ENCODE measurements at places on chromosomes 2 and 18.

GRCh38 chr2:201972621-201973255, 60.9 kb upstream of the FZD7 start:
- no peak for DNase-seq

DNA sequence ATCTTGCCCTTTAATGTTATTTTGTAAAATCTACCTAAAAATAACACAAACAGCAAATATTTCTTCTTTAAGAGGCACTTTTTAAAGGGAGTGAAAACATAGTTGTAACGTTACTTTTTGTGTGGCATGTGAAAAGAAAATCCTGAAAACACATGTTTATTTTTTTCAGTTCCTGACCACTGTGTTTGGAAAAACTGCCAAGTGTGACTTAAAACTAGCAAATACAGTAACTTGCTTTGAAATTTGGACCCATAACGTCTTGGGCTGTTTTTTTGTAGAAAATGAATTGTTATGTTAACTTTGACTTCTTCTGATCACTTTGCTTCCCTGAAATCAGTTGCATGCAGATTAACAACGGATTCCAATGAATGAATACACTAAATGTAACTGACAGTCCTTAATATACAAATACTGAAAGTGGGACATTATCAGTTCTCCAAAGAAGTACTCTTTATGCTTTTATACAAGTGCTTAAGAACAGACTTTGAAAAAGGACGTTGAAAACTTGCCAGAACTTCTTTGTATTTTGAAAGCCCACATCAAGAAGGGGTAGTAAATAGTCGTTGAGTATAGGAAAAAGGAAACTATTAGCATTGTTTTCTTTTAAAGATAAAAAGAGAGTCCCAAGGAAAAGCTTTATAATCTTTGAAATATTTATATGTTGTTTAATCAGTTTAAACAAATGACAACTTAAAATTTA, 96.1 kb upstream of the ZEB2 start:
- no peak for DNase-seq

GRCh38 chr2:237568121-237568660, 1.8 kb downstream of the PRLH start:
- DNase-seq = no peak

DNA sequence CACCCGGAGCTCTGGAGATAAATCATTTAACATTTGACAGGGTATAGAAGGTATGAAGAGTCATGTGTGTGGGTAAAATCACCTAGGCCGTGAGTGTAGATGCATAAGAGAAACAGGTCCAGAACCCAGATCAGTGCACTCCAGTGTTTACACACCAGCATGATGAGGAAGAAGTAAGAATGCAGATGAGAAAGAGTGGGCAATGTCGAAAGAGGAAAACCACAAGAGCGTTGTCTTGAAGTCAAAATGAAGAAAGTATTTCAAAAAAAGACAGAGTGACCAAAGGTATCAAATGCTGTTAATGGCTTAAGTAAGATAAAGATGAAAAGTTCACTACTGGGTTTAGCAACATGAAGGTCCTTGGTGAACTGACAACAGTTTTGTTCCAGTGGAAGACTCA, 32.0 kb upstream of the PLB1 start:
- no peak for DNase-seq

GRCh38 chr2:168601741-168602140, 145.7 kb downstream of the CERS6 start:
- DNase-seq = no peak

DNA sequence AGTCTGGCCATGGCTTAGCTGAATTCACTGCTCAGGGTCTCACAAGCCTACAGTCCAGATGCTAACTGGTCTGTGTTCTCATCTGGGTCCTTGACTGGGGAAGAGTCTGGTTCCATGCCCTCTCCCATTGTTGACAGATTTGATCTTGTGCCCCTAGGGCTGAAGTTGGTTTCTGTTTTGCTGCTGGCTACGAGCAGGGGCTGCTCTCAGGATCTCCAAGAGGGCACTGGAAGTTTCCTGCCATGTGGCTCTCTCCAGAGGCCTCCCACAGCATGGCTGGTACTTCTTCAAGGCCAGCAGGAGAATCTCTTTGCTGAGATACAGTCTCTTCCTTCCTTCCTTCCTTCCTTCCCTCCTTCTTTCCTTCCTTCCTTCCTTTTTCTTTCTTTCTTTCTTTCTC, 78.1 kb downstream of the SPP2 start:
- no peak for DNase-seq

- no peak for DNase-seq
Measured at GRCh38 chr2:190499273-190499672, 35.2 kb downstream of the NEMP2 start.
